Umbilical cord (tissue), 2 donors: ENCODE measurements at places on chromosomes 3 and 15. TPM values are rescaled to one million over a fixed set of nuclear protein-coding genes. Genes with fewer than 3 reads are reported as not detected.

The TPRA1 gene
- total RNA-seq, result 29.1 TPM

The APOD gene
- total RNA-seq, result not detected

The CFAP100 gene
- 3.4 TPM for total RNA-seq

The CYP1A2 gene
- total RNA-seq, result 0.96 TPM

The RNF7 gene
- 46.0 TPM for total RNA-seq

The CHRFAM7A gene
- 0.48 TPM for total RNA-seq

The FBXL22 gene
- 86.9 TPM for total RNA-seq

DNA sequence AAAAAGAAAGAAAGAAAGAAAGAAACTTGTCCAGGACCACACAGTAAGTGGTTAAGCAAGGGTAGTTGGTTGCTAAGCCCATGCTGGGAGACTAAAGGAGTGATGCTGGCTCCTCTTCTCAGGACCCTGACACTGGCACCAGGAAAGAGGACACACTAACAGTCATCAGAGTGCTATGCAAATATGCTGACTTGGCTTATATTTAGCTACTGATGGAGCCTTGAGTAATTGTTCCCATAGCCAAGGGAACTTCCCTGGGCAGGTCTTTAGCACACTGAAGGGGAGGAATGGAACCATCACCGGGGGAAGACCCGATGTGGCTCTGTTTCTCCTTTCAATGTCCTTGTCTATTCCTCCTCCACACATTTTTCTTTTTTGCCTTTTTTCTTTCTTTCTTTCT is 6.2 kb downstream of the TMEM40 start:
- no peak for DNase-seq

DNA sequence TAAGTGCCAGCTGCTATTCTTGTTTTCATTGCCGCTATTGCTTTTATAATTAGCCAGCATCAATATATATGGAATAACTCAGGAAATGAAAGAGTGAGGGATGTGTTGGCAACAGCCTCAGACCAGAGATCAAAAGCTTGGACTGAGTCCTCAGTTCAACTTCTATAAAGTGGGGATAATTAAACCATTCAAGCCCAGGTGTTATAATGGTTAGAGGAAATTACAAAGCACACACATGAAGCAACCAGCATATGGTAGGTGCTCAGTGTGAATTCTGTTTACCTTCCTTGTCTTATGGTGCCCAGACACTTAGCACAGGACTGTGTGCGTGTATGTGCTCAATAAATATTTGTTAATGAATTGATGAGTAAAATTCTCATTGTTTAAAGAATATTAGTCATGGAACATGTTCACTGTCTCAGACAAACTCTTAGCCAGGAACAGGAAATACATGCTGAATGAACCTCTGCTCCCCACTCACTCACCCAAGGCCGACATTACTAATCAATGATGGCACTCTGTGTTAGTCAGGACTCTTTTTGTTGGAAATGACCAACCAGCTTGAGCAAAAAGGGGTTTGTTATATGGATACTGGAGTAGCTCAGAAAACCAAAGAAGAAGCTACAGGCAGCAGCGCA is 16.7 kb upstream of the CCDC174 start:
- DNase-seq, result no peak

GRCh38 chr3:196872316-196872715 is 4.6 kb downstream of the SENP5 start:
- no peak for DNase-seq

- DNase-seq, result no peak
Observed at GRCh38 chr3:69650066-69650419, 89.2 kb upstream of the MITF start.

- DNase-seq, result no peak
Observed at GRCh38 chr15:44490622-44491021, 46.3 kb upstream of the EIF3J start.

DNA sequence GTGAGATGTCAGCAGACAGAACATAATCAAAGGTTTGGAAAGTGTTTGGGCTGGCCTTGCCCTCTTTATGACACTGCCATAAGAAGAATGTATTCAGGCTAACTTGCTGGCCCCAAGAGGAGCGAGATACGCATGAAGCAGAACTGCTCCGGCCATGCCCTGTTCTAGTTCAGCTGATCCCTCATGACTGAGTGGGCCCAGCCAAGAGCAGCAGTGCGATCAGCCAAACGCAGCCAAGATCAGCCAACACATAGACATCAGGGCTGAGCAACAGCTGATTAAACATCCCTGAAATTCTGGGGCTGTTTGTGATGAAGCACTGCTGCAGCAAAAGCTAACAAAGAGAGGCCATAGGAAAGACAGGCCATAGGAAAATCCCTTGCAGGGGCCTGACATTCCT is 24.1 kb downstream of the POMGNT2 start:
- DNase-seq, result no peak

DNA sequence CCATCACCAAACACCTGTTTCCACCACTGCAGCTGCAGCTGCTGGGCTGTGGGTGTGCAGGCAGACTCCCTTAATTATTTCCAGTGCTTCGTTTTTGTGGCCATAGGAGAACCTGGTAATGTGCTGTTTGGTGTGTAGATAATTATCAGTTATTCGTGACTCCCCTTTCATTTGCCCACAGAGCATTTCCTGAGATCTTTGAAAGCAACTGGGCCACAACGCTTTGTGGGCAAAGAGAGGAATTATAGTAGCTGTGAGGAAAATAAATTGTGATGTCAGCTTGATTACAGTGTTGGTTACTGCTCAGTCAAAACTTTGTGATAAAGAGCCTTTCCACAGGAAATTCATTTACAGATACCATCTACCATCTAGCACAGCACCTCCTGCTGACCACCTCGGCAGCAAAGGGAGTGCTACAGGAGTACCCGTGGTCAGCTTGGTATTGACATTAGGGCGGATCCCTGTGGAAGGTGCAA is 193.3 kb upstream of the SLCO3A1 start:
- no peak for DNase-seq

GRCh38 chr15:65752151-65752700 is 39.9 kb downstream of the DENND4A start:
- no peak for DNase-seq

GRCh38 chr3:88149101-88149508 is 654 bp upstream of the C3orf38 start:
- no peak for DNase-seq
